Thymus (tissue), 14 donors: ENCODE measurements at places on chromosomes 4 and X.

DNA sequence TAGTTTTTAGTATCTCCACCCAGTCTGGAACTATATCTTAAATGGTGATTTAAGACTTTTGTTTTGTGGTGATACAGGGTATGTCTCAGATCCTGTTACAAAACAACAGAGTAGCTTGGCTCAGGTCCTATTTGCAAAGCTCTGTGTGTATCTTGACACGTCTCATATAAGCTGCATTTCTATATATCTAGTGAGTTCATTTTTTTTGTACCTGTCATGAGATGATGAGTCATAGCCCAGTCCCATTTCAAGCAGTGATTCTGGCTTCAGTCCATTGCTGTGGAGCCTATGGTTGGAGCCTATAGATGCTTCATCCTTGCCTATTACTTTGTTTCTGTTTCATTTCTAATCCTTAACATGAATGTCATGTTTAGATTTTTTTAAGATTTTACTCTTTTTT is 23.0 kb downstream of the GRXCR1 start:
- no peak for DNase-seq

DNA sequence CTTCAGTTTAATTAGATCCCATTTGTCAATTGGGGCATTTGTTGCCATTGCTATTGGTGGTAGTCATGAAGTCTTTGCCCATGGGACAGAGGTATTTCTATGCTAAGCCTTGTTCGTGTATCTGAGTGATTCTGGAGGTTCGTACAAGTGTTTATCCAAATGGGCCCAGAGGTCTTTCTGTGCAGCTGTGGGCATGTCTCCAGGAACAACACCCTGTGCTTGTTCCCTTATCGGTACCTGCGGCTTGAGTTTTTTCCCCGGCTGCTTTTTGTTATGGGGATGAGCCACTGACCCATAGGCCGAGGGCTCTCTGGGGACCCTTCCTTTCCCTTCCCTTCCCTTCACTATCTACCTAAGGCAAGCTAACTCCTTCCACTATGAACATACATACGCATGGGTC is 81.4 kb upstream of the WDR1 start:
- DNase-seq: no peak

GRCh38 chr4:65653740-65654361 is 16.4 kb downstream of the EPHA5 start:
- no peak for DNase-seq

GRCh38 chr4:182478475-182478874 is 235.3 kb downstream of the TENM3 start:
- no peak for DNase-seq

- no peak for DNase-seq
Measured at GRCh38 chrX:63511361-63511760, 160.2 kb upstream of the SPIN4 start.

DNA sequence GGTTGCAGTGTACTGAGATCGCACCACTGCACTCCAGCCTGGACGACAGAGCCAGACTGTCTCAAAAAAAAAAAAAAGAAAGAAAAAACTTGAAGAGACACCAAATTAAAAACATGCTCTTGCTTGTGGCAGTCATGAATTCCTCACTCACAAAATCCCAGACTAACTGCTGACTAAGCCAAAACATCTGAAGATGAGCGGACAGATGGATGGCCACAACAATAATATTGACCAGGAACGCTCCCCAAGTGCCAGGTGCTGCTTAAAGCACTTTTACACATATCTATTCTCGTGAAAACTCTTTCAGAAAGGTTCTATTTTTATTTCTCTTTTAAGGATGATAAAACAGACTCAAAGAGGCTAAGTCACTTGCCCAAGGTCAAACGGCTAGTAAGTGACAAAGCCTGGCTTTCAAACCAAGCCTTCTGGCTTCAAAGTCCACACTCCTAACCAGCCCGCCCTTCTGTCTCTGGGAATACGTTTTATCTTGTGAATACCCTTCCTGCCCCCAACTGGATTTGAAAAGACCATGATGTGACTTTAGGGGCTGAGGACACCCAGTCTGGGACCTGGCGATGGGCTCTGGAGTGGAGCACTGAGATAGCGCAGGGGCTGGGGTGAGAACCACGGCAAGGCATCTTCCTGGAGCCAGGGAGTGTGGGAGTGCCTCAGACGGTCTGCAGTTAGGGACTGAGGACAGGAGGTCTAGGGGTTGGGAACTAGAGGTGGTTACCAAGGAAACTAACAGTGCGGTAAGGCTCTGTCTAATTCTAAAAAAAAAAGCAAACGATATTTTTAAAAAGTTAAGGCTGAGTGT is 9.5 kb upstream of the CXCR3 start:
- DNase-seq: no peak

DNA sequence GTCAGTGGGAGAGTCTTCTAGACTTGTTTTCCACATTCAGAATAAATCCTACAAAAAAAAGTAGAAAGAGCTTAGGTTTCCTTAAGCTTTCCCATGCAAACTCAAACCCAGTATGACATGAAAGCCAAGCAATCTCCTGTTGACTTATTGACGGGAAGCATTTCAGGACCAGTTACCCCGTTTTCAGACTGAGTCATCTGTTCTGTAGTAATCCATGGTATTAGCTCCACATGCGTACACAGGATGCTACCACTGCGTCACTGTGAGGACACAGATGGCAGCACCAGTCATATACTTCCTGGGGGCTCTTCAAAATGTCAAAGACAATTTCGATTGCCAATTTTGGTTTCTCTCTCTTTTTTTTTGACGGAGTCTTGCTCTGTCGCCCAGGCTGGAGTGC is 224.9 kb upstream of the MAD2L1 start:
- DNase-seq: no peak

DNA sequence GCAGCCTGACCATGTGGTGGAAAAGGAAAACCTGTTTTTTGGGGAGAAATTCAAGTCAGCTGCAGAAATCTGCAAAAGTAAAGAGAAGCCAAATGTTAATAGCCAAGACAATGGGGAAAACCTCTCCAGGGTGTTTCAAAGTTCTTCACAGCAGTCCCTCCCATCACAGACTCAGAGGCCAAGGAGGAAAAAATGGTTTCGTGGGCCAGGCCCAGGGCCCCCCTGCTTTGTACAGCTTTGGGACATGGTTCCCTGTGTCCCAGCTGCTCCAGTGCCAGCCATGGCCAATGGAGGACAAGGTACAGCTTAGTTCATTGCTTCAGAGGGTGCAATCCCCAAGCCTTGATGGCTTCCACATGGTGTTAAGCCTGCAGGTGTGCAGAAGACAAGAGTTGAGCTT is 15.2 kb upstream of the YTHDC1 start:
- no peak for DNase-seq

DNA sequence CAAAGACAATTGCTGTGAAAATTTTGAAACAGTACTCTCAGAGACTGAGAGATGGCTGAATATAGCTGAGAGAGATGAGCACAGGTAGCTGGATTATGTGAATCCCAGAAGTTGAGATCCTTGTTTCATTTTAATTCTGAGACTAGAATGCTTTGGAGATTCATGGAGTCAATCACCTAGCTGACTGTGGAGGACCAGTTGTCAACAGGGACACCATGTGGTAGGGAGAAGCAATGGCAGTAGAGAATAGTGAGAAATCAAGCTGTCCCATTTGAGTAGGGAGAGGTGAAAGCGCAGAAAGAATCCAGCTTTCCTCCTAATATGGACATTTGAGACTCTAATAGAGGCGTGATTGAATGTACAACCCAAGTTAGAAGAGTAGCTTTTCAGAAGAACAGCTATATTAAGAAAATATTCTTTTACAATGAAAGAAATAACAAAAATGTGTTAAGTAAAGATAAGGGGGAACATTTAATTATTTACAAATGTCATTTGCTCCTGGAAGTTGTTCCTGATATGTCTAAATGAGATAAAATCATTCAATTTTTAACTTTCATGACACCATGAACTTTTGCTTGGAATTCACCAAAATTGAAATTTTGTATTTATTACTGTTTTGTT is 30.3 kb upstream of the GLRB start:
- no peak for DNase-seq

DNA sequence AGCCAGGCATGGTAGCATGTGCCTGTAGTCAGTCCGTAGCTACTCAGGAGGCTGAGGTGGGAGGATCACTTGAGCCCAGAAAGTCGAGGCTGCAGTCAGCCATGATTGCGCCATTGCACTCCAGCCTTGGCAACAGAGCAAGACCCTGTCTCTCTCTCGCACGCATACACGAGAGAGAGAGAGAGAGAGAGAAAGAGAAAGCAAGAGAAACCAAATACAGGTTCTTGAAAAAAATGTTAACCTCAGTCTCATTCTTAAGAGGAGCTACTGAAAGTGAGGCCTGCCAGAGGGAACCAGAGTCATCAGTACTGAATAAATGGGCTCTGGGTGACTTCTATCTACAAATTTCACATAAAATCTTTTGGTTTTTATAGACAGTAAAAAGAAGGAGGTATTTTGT is 42.9 kb downstream of the KIAA0232 start:
- DNase-seq: no peak

DNA sequence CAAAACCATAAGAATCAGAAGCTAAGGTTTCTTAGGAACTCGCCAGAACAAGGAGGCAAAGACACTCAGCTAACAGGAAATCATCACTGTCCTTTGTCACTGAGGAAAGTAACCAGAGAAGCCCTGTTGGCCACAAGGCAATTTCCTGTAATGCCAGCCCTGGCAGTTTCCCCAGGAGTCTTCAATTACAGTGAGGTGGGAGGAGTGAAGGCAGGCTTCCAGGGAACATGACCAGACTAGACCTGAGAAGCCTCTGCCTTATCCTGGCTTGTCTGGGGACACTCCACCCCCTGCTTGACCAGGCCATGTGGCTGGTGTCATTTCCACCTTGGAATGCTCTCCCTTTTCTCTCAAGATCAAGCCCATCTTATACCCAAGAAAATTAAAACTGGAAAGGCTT is 125.3 kb downstream of the COL4A6 start:
- DNase-seq: no peak

DNA sequence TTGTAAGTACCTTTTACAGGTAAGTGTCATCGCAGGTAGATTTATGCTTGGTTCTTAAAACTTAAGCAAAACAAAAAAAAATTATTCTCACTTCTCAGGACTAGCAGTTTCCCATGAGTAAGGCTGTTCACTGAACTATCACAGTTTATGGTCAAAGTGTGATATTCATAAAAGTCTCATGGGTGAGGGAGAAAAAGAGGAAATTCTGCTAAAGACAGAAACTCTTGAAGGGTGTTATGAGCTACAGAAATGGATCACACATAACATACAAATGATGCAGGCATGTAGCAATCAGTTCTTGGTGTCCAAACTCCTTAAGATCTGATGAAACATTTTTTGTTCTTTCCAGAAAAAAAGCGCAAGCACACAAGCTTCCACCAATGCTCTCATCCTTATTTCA is 8.5 kb downstream of the RAB9A start:
- no peak for DNase-seq

DNA sequence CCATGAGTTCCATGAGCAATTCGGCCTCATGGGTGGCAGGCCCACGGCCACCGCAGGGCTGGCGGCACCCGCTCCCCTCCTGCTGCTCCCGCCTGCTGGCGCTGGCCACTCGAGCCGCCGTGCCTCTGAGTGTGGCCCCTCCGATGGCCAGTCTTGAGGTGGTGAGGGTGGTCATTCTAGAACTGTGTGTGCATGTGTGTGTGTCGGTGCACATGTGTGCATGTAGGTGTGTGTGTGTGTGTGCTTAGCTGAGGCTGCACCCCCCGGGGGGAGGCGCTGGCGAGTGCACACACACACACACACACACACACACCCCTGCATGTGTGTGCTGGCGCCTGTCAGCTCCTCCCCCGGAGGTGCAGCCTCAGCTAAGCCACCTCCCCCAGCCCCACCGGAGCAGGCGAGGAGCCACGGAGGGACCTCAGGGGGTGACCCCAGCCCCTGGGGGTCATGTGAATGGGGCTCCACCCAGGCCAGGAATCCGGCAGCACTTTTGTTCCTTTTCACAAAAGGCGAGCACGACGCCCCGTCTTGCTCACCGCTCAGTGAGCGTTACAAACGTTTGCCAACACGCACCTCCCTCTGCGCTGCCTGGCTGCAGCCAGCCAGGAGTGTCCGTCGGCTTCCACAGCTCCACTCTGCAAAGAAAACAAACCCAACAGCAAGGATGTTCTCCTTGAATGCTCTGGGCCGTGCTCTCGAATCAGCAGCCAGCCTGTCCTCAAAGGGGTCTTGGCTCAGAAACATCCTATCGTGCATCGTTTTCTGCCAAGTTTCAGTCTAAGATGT is 29.9 kb downstream of the FGFRL1 start:
- no peak for DNase-seq

DNA sequence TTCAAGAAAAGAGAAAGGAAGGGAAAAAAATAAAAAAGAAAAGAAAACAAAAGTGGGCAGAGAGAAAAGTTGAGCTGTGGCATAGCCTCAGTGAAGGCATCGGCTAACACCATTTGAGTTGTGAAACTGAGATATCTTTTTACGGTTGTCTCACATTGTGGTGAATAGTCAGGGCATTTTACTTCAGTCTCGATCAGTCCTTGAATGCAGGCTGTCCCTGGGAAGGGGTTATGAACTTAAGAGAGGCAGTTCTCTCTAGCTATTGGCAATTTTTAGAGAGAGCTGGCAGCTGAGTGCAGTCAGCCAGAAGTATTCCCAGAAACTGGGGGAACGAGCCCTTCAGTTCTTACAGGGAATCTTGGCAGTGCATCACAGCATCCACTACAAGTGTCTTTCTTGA is 93.5 kb upstream of the SLC6A14 start:
- no peak for DNase-seq

DNA sequence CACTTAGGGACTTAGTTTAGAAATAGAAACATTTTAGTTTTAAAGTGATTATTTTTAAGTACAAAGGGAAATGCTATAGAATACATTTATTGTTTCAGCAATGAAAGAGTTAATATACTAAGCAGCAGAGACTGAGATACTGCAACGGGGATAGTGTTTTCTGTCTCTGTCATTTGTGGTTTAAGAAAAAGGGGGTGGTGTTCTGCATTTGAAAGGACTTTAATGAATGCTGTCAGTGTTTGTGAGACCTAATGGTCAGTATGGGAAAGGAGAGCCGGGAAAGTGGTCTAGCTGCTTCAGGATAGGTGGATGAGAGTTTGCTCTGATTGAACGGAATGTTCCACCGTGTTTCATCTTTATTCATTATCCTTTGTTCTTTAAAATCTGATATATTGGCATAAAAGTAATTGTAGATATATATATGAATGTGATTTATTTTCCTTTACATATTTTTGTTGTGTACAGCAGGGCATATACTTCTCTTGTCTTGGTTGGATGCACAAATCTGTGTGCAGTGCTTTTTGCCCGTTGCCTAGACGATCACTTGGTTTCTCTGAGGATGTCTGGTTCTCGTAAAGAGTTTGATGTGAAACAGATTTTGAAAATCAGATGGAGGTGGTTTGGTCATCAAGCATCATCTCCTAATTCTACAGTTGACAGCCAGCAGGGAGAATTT is at the start of gene KLHL5:
KLHL5 (plus strand) TSS at position 139 of the 676 bp plus-strand sequence; CDS start at position 560, 421 bp downstream.
- no peak for DNase-seq

DNA sequence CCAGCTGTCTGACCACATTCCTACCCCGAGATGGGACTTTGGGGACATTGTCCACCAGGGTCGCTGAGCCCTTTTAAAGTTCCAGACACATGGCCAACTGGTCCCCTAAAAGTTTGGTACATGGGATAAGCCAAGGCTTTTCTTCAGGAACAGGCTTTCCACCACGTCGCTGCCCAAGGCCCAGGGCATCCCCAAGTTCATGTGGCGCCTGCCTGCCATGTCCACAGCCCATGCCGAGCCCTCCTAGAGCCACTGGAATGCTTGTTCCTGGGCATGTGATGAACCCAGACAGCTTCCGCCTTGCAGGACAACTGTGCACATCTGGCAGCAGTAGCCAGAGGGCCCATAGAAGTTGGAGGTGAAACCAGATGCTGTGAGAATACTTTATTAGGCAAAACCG is 41.3 kb downstream of the FRG1 start:
- no peak for DNase-seq

GRCh38 chrX:2572740-2573139 is 72.0 kb upstream of the DHRSX start:
- DNase-seq: no peak

GRCh38 chr4:71132486-71132885 is 139.0 kb downstream of the DCK start:
- DNase-seq: no peak

GRCh38 chr4:75786938-75787337 is 62.6 kb downstream of the USO1 start:
- DNase-seq: no peak
